Activated gamma-delta T cell treated with Interleukin-2 at 50 U/mL for 16 hours (primary cell): ENCODE measurements at places on chromosomes 13 and 19.

DNA sequence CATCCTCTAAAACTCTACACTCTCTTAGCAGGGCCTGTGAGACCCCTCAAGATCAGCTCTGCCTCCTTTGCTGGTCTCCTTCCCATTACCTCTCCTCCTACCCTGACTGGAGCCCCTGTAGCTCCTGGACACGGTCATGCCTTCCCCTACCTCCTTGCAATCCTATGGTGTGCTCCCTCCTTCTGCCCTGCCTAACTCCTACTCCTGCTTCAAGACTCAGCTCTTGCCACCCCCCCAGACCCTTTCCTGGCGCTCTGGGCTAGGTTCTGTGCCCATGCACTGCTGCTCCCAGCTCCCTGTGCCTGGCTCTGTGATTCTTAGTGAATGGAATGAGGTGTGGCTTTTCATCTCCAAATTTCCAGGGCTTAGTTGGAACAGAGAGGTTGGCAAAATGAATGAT is 28.0 kb upstream of the TPTE2 start:
- no peak for DNase-seq

DNA sequence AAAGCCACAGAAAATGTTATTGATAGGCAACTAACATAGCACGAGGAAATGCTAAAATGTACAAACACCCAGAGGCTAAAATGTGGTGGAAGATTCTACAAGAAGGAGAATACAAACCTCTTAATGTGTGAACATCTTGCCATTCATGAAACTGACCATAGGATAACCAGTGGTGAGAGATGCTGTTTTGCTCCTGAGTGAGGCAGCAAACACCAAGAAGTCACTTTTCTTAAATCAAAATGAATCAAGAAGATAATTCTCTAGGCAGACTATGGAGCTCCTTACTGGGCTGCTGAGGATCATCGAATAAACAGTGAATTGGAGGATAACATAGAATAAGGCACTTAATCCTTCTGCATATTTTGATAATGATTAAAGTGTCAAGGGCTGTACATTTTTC is 375.4 kb upstream of the SLITRK6 start:
- no peak for DNase-seq

- no peak for DNase-seq
These were observed 68.2 kb downstream of the CDADC1 start for GRCh38 chr13:49315756-49316482.

GRCh38 chr19:31263328-31263727 is 85.9 kb downstream of the TSHZ3 start:
- DNase-seq: no peak

GRCh38 chr19:31223740-31224534 is 125.3 kb downstream of the TSHZ3 start:
- no peak for DNase-seq

DNA sequence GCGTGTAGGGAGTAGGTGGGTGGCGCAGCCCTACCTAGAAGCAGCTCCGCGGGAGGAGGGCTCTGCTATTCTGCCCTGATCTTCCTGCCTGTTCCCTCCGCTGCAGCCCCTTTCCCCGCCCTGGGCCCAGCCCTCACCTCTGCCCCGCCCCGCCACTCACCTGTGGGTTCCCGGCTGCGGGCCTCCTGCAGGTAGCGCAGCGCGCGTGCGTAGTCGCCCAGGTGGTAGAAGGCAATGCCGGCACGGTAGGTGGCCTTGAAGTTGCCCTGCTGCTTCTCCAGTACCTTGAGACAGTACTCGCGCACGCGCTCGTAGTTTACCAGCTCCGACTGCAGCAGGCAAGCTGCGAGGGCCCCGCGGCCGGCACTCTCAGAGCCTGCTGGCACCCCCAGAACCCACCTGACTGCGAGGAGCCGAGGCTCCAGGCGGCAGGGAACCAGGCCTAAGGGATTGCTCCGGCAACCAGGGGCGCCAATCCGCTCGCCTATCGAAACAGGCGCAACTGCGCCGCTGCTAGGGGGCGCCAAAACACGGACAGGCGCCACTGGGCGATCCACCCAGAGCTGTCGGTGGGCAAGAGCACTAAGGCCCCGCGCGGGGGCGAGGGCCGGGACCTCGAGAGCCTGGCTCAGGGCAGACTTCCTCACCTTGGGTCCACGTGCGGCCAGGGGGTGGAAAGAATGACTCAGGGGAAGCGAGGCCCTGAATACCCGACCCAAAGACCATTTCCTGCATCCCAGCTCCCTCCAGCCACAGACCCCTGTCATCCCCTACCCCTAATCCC is 965 bp downstream of the TTC9B start:
- no peak for DNase-seq

DNA sequence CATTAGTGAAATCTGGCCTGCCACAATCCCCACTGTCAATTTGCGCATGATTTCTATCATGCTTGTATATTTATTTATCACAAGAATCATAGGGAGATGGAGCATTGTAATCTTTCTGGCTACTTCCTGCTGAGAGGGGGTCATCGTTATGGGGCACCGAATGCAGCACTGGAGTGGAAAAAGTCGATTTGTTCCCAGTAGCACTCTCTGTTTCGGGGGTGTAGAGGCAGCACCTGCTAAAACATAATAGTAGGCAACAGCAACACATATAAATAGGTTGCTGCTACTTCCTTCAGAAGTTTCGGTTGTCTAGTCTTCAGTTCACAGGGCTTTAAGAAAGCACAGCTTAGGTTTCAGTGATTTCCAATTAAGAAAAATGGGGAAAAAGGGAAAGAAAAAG is 23.4 kb upstream of the CEACAM21 start:
- no peak for DNase-seq

GRCh38 chr19:45460807-45461347 is 6.9 kb upstream of the FOSB start:
- no peak for DNase-seq

GRCh38 chr13:112636401-112636975 is 48.5 kb upstream of the TUBGCP3 start:
- no peak for DNase-seq

GRCh38 chr13:71516521-71516920 is 350.5 kb downstream of the DACH1 start:
- no peak for DNase-seq

DNA sequence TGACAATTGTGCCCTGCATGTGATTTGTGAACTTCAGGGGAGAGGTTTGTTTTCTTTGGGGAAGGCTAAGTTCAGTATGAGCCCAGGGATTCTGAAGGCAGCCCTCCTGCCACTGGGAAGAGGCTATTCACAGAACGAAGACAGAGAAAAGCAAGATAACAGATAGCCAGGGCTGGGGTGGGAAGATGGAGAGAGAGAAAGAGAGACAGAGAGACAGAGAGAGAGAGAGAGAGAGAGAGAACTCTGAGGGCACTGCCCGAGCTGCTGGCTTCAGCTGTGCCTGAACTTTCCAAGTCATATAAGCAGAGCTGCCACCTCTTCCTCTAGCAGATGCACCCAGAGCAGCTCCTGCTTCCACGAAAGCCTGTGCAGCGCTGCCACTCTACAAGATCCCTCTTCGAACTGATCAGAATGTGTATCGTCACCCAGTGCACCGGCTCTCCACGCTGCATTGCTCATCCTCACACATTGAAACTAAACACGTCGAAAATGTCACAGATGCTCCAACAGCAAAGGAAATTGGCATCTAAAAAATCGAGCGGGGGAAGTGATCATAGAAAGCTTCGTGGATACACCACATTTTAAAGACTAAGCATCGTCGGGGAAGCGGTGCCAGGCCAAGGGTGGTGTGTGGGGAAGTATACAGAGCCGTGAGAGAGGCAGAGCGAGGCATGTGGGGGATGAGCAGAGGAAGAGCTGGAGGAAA is 81.8 kb upstream of the SIAH3 start:
- no peak for DNase-seq

DNA sequence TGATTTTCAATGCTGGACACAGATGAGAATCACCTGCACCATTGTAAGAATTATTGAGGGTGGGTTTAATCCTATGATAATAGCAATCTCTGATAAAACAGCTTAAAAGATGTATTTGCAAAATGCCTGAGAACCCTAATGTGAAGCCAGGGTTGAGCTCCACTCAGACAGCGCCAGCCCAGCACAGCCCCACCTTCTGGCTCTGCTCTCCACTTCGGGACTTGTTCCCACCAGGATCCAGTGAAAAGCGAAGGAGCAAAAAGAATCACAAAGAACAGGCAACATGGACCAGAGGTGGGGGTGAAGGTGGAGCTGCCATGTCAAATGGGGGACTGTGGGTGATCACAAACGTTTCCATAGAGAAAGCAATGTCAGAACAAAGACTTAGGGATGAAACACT is 18.6 kb upstream of the ZNF816 start:
- no peak for DNase-seq
